CD4-positive, alpha-beta T cell treated with Interleukin-2 at 100 ng/mL for 4 hours (primary cell): ENCODE measurements at places on chromosomes 1 and 21.

DNA sequence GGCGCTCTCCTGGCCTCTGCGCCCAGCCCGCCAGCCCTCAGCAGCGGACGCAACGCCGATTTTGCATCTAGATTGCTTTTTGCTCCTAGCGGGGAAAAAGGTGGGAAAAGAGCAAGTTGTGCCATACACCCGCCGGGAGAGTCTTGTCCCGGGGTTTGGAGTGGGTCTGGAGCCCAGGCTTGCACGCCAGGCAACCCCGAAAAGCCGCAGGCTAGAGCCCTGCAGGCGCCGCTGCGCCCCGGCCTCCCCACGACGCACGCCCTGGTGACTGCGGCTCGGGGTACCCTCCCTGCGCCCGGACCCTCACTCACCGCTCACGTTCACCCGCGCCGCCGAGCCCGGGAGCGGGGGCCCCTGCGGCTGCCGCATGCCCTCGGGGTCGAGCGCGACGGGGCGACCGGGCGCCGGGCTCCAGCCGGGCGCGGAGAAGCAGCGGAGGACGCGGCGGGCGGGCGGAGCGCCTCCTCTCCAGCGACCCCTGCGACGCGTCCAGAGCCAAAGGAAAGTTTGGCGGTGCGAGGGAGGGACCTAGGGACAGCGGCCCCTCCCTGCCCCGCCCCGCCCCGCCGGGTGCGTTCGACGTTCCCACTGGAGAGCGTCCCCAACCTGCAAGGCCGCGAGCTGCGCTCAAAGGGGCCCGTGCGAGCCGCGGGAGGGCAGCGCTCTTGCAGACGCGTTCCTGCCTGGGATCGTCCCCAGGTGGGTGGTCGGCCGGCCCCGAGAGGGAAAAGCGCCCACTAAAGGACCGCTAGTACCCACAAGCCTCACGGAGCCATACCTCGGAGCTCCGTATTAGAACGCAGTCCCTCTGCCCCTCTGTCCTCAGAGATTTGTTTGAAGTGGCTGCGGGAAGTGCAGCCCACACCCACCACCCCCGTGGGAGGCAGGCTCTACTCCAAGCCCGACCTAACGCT is at the start of gene LPAR3:
Gene LPAR3 (minus strand): TSS at position 502 of the 914 bp plus-strand sequence. CDS start 27,086 bp downstream, outside the sequence.
- DNase-seq: peak; percentile 9

DNA sequence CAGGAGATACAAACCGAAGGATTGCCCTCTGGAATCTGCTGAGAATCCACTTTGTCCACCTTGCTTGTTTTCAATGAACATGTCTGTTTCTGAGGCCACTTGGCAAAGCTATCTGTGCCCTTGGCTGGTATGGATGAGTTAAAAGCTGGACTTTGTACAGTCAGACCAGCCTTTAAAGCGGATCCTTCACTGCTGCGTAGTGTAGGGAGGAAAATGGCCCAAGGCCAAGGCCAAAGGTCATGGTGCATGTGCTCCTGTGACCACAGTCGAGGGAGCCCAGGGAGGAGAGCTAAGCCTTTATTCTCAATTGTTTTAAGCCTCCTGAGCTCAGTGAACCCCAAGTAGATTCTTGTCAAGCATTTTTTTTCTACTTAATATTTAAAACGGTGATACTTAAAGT is 37.0 kb downstream of the KCNJ15 start:
- no peak for DNase-seq

DNA sequence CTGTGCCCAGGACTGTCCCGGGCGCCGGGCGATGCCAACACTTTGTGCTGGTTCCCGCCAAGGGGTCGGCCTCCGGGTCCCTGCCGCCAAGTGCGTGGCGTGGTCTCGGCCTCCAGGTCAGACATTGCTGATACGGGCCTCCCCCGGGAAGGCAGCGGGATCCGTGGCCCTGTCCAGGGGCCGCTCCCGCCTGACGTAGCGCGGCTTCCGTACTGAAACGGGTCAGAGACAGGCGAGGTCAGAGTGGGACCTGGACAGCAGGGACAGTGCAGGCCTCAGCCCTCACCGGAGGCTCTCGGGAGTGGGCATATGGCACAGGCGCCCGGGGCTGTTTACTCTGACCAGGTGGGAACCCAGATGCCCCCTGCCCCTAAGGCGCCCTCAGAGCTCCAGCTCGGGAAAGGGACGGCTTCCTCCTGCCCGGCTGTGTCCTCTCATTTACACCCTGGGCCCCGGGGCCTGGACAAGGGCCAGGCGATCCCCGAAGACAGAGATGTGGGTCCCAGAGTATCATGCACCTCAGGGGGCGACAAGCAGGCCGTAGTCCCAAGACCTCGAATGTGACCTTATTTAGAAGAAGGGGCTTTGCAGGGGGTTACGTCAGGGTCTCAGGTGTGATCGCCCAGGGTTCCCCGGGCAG is 8.8 kb upstream of the RNF223 start:
- no peak for DNase-seq

DNA sequence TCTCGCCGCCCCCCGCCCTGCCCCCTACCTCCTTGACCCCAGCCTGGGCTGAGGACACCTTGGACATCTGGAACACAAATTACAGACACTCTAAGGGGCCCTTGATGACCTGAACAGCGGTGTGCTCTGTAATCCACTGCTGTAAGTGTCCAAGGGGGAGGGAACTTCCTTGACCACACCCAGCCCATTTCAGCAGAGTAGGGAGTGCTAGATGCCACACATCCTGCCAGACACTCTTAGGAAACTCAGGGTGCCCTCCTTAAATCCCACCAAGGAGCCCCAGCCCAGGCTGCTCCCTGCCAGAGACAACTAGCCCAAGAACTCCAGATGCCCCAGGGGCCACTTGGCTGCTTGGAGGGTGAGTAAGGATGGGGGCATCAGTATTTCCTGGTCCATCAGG is 282.2 kb downstream of the RRAGC start:
- DNase-seq: no peak

- DNase-seq: no peak
Measured at GRCh38 chr1:233607252-233608119, 6.4 kb upstream of the KCNK1 start.

DNA sequence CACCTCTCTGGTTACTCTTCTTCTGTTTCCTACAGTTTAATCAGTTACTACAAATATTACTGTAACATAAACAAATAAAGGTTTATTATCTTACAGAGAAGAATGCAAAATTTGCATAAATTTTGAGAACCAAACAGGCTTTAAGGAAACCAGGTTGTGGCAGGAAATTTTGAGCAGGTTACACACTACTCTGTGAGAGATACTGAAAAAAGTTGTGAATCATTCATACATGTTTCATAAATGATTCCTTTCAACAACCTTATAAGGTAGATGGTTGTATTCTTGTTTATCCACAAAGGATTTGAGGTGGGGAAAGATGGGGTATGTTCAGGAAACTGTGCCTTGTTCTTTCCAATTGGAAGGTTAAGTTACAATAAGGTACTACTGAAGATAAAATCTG is 58.6 kb downstream of the MAST2 start:
- DNase-seq: no peak

DNA sequence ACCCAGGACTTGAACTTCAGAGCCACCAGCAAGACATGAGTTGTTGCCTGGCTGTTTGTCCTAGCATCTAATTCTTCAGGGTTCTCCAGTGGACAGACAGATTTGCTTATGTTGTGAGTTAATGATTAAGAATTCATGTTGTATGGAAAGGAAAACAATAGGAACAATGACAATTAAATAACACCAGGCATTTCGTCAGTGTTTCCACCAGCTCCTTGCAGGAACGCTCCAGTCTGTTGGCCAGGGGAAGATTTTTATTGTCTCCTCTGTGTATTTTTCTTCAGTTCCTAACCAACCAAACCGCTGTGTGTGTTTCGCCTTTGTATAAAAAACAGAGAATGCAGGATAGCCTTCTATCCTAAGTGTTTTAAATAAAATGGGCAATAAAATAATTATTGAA is 64.4 kb upstream of the PTGFR start:
- DNase-seq: no peak

DNA sequence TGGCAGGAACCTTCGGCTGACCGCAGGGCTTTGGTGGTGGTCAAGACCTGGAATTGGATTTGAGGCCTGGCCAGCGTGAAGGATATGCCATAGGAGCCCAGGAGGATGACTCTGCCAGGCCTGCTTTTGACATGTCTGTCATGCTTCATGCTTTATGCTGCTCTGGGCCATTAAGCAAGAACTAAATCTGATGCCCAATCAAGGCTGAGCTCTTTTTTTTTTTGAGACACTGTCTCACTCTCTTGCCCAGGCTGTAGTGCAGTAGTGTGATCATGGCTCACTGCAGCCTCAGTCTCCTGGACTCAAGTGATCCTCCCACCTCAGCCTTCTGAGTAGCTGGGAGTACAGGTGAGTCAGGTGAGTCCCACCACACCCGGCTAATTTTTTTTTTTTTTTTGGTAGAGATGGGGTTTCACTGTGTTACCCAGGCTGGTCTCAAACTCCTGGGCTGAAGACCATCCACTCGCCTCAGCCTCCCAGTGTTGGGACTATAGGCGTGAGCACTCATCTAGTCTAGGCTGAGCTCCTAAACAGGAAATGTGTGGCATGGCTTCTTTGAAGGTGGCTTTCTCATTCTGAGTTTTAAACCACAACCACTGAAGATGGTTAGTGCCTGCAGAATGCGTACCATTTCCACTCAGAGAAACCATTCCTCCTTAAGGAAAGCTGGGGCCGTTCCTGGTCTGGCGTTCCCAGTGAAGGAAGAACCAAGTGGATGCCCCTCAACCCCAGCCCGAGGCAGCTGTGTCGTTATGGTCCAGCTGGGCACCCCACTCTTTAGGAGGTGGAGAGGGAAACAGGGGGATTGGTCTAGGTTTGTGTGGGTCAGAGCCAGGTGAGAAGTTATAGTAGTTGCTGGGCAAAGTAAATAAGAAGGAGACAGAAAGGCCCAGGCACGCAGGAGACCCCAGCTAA is 34.2 kb upstream of the ATP5PO start:
- peak; percentile 86 for DNase-seq

DNA sequence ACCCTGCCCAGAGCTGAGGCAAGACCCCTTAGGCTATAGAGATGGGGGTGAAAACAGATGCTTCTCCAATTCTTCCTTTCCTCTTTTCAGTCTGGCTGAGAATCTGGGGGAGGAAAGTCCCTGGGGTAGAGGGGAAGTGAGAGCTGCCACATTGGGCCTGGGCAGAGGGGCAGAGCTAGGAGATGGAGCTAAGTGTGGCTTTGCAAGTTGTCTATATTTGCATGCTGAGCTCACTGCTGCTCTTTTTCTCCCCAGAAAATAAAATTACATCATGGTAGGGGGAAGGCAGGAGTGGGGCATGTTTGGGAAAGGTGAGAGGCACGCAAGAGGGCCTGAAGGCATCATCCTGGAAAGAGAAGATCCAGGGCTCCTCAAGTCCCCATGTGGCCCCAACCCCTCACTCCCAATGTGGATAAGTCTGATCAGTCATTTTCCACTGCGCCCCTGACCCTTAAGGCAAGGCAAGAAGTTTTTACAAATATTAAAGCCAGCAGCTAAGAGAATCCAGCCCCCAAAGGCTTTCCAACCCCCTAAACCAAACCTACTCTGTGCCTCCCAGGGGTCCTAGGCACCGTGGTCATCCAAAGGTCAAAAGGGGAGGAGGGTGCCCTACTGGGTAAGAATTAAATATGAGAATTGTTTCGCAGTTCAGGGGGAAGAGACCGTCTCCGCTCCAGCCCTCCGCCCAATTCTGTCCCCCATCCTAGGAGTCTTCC is 500 bp upstream of the PEA15 start:
- DNase-seq: peak; percentile 23

GRCh38 chr1:35857830-35858229 is 25.2 kb upstream of the AGO1 start:
- no peak for DNase-seq

- peak; percentile 60 for DNase-seq
Measured at GRCh38 chr1:151047591-151047924, at the start of gene C1orf56. Gene C1orf56 (plus strand): TSS chr1:151047751. CDS start chr1:151047848, 97 bp downstream.

GRCh38 chr1:197557302-197557701 is 218.0 kb downstream of the DENND1B start:
- no peak for DNase-seq

DNA sequence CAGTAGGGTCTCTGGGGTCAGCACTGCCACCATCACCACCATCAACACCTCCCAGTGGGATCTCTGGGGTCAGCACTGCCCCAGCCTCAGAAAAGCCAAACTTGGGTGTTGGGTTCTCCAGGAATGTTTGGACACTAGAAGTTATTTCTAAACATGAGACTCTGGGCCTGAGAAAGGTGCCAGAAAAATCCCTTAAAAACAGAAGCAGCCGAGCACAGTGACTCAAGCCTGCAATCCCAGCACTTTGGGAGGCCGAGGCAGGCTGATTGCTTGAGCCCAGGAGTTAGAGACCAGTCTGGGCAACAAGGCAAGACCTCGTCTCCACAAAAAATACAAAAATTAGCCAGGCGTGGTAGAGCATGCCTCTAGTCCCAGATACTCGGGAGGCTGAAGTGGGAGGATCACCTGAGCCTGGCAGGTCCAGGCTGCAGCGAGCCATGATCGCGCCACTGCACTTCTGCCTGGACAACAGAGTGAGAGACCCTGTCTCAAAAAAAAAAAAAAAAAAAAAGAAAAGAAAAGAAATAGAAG is 470 bp downstream of the PTAFR start:
- DNase-seq: no peak

- DNase-seq: no peak
Measured at GRCh38 chr1:47184090-47184821, 5.6 kb downstream of the PDZK1IP1 start.

GRCh38 chr1:39992234-39992633 is 37.3 kb downstream of the MFSD2A start:
- peak; percentile 15 for DNase-seq

DNA sequence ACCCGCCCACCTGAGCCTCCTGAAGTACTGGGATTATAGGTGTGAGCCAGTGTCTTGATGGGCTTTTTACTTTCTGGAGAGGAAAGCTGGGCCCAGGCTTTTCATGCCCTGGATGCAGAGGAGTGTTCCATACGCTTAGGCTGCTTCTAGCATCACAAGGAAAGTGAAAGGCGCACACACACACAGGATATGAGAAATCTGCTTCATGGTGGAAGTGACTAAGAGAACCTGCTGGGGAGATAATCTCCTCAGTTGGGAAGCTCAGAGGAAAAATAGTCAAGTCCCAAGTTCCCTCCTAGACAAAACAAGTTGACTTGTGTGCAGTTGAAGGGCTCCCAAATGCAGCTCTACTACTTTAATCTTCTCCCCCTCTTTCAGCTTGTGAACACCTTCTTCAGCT is 2.2 kb downstream of the NUDC start:
- DNase-seq: no peak

DNA sequence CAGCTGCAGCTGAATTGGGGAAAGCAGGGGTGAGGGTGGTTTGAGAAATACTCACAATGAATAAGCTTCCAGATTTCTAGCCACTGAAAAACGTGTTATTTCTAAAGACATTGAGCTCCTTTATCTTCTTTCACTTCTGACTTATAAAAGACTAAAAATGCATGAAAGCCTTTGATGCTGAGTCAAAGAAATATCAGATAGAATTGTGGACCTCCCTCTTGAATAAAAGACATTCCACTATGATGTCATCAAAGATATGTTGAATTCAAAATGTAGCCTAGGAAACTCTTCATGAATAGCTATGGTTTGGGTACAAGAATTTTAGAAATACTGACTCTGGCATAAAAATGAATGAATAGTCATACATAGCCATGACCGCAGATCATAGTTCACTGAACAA is 44.7 kb upstream of the COL24A1 start:
- DNase-seq: no peak

GRCh38 chr1:228085287-228085951 is 2.9 kb downstream of the ARF1 start:
- DNase-seq: no peak
